ENCODE measurements at places on chromosomes 3 and 15.

DNA sequence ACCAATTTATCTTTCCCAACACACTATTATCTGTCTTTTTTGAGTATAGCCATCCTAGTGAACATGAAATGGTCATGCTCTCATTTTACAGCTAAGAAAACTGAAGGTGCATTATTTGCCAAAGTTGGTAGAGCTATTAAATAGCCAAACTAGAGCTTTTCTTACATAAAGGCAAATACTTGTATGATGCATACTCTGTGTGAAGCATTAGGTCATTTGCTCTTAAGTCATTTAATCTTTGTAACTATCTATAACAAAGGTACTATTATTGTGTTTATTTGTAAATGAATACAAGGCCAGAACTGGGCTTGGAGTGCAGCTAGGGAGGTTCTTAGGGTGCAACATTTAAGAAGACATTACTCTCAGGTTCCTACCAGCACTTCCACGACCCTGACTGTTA lies 123.7 kb downstream of the THSD4 start:
- DNase-seq, result no peak

GRCh38 chr15:42387603-42388002 lies 28.3 kb downstream of the CAPN3 start:
- no peak for DNase-seq

- DNase-seq, result no peak
These were observed 283.4 kb upstream of the LYSMD4 start for GRCh38 chr15:100016632-100017031.

DNA sequence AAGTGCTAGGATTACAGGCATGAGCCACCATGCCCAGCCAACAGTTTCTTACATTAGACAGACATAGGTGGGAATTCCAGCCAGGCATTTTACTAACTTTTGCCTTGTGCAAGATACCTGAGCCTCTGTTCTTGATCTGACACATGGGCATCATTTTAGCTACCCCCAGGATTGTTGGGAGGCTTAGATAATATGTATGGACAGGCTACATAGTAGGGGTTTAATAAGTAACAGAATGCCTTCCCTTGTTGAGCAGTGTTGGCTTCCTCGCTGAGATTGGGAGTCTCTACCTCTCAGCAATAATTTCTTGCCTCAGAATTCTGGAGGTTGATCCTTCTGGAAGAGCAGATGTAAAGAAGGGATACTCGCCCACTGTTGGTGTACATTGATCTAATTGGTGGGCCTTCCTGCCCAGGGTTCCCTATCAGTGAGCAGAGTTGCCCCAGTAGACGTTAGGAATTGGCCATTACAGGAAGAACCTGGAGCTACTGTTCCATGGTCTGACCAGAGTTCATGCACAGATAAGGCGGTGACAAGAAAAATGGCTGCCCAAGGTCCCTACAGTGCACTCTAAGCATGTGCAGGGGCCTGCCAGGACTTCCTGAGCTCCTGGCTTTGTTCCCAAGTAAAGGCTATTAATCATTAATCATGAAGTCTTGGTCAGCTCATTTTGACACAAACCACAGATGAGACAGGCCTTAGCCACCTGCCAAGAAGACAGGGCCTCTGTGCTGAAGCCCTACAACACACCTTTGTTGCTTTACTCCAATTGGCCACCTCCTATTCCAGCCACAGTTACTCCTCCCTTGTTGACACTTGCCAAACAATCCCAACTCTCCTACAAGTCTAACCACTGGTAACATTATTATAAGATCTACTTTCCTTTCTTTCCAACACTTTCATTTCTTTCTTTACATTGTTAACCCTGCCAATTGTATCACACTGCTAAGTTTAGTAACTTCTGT lies 5.0 kb upstream of the IL17RE start:
- no peak for DNase-seq

DNA sequence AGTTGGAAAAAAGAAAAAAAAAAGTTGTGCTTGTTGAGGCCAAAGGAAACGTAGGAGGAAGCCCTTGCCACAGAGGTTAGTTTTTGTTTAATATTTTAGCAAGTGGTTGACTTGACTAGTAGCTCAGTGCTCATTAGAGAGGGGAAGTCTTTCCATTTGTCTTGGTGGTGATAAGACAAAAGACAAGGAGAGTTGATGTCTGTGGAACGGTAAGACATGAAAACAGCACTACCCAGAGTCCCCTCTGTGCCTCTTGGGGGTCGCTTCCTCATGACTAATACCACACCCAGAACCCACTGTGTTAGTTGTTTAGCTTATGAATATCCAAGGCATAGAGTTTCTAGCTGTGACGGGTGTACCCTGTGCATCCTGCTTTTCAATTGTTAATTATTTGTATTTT lies 211.4 kb downstream of the ITPR1 start:
- no peak for DNase-seq

DNA sequence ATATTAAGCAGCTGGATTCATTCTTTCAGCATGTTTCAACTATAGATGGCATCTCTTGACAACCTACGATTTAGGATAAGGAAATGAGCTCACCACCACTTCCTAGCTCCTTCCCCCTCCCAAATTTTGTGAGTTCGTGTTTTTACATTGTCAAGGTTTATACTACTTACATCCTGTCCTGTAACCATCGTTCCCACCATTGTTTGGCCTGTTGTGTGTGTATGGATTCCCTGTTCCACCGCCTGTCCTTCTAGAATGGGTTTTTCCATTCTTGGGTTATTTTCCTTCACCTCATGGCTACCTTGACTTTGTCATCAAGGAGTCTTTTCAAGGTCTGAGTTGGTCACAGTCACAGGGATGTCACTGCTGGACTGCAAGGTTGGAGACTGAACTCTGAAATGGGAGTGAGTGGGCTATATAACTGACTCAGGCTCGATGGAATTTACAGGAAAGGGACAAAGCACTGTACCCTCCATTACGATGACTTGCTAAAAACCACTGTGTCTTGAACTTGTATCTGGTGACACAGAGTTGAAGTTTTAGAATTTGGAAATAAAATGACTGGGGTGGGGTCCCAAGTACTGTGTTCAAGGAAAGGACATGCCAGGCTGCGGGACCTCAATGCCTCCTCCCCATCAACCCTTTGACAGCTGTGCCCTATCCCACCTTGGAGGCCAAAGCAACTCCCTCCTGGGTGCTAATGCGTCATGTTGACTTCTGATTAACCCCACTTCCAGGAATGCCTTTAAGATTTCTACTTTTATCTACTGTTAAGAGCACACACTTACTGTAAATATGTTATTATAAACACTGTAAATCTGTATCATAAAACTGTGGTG lies 66.8 kb upstream of the BLM start:
- DNase-seq, result no peak

- DNase-seq, result no peak
These were observed 2.9 kb downstream of the MCTP2 start for GRCh38 chr15:94234300-94234699.

- DNase-seq, result no peak
These were observed 41.4 kb downstream of the CTDSPL2 start for GRCh38 chr15:44468709-44469385.
